ENCODE measurements at places on chromosomes 12 and 14. TPM values are rescaled to one million over a fixed set of nuclear protein-coding genes. Genes with fewer than 3 reads are reported as not detected.

DNA sequence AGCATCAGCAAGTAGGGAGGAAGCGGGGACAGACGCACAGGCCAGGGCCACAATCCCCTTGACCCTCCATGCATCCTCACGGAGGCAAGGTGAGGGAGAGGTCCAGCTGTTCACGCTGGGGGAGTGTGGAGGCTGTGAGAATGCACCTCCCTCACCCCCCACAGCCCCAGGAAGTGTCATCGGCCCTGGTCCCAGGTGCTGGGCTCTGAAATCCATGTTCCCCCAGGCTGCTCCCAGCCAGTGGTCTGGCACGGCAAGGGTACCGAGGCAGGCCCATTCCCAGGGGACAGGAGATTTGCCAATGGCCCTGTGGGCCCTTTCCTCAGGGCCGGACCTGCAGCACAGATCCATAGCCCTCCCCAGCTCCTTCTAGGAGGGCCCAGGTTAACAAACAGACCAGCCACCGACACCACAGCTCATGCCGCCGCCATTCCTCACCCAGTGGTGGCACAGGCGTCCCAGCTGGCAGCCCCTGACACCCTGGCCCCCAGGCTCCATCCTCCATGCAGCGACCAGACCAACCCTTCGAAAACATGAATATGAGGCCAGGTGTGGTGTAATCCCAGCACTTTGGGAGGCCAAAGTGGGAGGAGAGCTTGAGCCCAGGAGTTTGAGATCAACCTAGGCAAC, 21.9 kb upstream of the EIF5 start:
- no peak for DNase-seq

GRCh38 chr12:15052691-15053090, 79.8 kb downstream of the PDE6H start:
- DNase-seq = no peak

LIN7A gene
- 18.4 TPM for total RNA-seq

DNA sequence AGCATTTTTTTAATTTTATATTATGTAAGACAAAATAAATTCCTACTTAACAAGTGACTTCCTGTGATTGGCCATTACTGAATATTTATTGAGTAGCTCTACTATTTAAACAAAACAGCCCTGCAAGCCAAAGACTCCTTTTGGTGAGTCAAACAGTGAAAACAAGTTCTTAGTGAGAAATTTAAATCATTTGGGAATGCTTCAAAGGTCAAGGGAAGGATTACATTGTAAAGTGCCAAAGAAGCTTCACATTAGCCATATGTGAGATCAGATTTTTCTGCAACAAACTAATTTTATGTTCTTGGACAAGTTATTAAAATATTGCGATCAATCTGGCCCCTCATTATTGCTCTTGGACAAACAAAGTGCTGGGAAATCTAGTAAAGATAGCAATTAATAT, 795.4 kb upstream of the MGAT4C start:
- DNase-seq = no peak

GRCh38 chr12:52253391-52254179, 20.5 kb downstream of the KRT7 start:
- no peak for DNase-seq

SLC38A4 gene
- 0.96 TPM for total RNA-seq

TSHR gene
- total RNA-seq = not detected

GRCh38 chr12:55092579-55092978, 33.6 kb upstream of the OR9K2 start:
- no peak for DNase-seq

SYNDIG1L gene
- total RNA-seq = 0.22 TPM

DNA sequence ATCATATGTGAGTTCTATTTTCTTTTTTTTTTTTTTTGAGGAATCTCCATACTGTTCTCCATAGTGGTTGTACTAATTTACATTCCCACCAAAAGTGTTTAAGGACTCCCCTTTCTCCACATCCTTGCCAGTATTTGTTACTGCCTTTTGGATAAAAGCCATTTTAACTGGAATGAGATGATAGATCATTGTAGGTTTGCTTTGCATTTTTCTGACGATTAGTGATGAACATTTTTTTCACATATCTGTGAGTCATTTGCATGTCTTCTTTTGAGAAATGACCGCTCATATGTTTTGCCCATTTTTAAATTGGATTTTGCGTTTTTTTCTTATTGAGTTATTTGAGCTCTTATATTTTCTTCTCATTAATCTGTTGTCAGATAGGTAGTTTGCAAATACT, 394.8 kb downstream of the LRFN5 start:
- no peak for DNase-seq

DNA sequence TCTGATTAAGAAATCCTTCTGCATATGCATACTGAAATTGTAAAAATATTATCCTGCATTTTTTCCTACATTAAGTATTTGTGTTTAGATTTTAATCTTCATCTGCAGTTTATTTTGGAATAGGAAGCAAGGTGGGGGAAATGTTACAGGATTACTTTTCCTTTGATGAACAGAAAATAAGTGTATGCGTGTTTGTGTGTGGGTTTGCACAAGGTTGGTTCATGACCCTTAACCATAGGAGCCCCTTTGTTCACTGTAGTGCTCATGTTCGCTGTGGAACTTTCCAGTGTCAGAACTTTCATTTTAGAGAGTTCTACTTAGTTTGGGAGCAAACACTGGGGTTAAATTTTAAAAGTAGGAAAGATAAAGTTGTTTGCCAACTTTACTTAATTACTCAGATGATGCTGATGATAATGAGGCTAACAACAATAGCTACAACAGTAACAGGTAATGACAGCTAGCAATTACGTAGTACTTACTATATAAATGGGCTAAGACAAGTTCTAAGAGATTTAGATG, 6.4 kb upstream of the A2M start:
- DNase-seq = no peak

CAPZA3 gene
- not detected for total RNA-seq

KRT79 gene
- total RNA-seq = not detected

- no peak for DNase-seq
Measured at GRCh38 chr12:79203058-79203647, 338.6 kb downstream of the SYT1 start.

CMA1 gene
- not detected for total RNA-seq

GUCY2C gene
- total RNA-seq = 1.3 TPM

PRICKLE1 gene
- 20.0 TPM for total RNA-seq

NPAS3 gene
- 0.17 TPM for total RNA-seq

DDX54 gene
- 83.0 TPM for total RNA-seq

DNA sequence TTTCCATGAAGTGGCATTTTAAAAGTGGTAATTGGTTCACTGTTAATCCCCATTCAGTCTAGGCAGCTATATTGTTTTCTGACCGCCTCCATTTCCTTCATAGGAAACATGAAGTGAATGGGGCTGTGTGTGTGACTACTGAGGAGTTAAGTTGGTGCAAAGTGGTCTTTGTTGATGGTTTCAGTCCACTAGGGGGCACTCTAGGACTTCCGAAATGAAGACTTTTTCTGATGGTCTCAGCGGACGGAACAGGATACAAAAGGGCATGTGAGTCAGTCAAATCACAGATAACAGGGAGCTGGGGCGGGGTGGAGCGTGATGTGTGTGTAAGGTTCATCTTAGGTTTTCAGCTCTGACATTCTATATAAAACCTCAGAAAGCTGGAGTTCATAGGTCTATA, 240.1 kb upstream of the OR4E1 start:
- DNase-seq = peak; percentile 85

- DNase-seq = no peak
Measured at GRCh38 chr14:35406506-35407305, 2.2 kb upstream of the NFKBIA start.

GPRC5D gene
- total RNA-seq = not detected

DNA sequence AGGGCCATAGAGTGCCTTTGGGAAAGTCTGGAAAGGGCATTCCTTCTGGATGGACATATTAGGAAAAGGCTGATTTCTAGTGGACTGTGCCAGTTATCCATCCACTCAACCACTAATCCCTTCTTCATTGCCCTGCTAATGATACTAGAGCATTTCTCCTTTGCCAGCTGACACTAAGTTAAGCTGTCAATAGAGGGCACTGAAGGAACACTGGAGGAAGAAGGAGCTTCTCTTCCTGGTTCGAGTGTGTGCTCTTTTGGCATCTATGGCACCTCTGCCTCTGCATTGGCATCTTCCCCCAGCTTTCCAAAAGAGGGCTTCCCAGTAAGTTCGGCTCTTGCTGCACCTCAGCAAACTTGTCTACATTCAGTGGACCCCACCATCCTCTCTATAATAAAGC, 165.4 kb downstream of the DERA start:
- peak; percentile 45 for DNase-seq

TAS2R13 gene
- total RNA-seq = 0.75 TPM

DNA sequence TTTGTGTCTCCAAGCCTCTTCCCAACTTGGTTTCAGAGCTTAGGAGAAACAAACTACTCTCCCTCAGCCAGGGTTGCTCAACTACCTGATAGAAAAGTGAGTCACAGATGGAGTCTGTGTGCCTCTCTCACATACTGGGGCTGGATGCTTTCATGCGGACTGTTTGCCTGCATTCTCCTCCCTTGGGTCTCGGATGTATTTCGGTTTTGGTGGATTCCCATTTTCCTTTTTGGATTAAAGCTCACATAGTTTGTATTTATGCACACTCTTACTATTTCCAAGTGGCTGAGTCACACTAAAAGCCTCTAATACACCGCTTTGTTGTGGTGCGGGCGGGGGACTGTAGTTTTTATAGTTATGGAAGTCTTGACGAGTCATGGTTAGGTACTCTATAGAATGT, 505.4 kb downstream of the LRFN5 start:
- no peak for DNase-seq

DNA sequence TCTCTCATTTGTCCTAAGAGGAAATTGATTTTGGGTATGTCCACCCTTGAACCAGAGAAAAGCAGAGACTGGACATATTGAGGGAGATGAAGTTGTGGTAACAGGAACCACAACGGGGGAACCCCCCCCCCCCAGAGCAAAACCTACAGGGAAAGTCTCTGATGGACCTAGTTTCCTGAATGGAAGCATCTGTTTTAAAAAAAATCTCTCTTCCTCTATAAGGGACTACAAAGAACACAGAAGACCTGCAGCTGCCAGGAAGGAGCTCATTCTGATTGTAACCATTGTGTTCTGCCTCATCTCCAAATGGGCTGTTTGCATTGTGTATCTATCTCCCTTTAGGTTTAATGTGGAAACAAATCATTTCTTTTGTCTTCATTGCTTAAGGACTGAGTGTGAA, 13.4 kb downstream of the C1S start:
- DNase-seq = no peak

KRT72 gene
- not detected for total RNA-seq
